ENCODE measurements at places on chromosomes 4 and X.

GRCh38 chr4:22093126-22093525 lies 144.6 kb upstream of the KCNIP4 start:
- no peak for DNase-seq

DNA sequence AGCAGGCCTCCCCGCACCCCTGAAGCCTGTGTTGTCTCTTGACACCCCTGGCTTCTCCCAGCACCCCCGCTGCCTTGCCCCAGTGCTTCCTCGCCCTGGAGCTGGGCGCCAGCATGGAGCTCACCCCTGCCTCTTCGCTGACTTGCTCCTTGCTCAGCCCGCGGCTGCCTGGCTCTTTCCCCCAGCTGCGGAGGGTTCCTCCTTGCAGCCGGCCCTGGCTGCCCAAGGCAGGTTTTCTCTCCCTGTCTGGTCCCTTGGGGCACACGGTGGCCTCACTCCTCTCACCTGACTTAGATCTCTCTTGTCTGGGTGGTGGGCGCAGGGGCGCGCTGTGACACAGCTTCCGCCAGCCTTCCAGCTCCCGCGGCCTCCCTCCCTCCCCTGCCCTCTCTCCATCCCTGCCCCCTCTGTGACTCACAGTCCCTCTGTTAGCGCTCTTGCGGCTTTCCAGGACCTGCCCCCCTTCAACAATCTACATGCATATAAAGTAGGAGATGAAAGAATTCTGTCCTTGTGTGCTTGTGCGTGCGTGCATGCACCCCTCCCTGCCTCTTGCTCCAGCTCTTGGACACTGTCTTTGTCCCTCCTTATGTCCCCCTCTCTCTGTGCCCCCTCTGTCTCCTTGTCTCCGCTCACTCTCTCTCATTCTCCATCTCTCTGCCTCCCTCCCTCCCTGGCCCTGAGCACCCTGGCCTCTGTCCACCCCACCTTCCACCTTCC lies 2.2 kb downstream of the PLXNB3 start:
- no peak for DNase-seq

DNA sequence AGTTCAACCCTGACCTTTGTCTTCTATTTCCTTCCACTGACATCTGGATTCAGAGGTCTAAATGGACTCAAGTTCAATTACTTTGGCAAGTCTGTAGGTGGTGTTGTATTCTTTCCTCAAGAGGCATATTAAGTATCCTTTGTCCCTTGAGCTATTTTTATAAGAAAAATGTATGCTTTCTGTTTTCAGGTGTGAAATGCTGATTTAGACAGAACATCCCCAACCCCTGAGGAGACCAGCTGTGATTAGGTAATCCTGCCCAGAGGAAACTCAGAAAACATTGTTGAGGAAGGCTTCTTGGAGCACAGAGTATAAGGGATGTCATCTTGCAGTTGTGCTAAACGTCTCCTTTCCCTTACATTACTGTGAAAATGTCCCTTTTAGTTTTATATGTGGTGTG lies 46.6 kb upstream of the EGFL6 start:
- DNase-seq: no peak

DNA sequence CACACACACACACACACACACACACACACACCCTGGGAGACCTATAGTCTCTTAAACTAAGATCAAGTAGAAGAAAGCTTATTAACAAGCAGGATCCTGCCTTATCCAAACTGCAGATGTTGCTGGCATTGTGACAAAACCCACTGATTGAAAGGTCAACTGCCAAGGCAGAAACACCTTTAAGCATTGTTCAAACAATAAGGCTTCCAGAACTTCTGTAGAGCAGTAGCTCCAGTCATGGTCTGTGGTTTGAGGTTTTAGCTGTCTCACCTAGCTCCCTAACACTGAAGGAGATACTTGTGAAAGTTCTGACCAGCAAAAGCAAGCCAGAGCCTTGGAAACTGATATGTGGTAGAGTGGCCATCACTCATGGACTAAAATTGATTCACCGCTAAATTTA lies 59.8 kb downstream of the PTCHD1 start:
- no peak for DNase-seq

- DNase-seq: no peak
These were observed 103.0 kb downstream of the CPZ start for GRCh38 chr4:8695237-8696219.

DNA sequence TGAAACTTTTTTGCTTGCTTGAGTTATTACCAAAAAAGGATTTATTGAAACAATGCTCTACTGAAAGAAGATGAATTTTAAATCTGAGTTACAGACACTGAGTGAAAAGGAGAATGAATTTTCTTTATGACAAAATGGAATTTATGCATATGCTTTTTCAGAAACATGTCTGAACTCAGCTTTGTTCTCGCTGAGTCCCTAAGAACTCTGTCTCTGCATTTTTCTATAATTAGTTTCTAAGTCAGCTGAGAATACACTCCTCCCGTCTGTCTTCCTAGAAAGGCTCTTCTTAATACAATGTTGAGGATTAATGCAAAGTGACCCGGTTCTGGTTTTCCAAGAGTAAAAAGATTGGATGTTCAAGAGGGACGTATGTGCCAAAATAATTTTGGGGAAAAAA lies 463.5 kb downstream of the NKX6-1 start:
- no peak for DNase-seq

DNA sequence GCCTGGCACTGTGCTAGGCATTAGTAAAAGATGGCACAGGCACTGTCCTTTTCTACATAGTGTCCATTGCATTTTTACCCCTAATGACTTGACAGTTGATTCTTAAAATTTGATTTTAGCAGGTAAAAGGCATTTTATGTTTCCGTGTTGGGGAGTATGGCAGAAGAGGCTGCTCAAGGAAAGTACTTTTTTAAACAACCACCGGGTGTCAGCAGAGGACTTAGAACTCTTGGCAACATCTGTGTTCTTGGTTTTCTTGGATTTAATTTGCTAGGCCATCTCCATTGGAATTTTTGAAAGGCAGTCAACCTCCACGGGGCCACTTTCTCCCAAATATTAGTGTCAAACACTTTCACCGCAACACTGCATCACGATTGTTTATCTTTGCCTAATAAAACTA lies 102.9 kb downstream of the TSPAN7 start:
- no peak for DNase-seq

DNA sequence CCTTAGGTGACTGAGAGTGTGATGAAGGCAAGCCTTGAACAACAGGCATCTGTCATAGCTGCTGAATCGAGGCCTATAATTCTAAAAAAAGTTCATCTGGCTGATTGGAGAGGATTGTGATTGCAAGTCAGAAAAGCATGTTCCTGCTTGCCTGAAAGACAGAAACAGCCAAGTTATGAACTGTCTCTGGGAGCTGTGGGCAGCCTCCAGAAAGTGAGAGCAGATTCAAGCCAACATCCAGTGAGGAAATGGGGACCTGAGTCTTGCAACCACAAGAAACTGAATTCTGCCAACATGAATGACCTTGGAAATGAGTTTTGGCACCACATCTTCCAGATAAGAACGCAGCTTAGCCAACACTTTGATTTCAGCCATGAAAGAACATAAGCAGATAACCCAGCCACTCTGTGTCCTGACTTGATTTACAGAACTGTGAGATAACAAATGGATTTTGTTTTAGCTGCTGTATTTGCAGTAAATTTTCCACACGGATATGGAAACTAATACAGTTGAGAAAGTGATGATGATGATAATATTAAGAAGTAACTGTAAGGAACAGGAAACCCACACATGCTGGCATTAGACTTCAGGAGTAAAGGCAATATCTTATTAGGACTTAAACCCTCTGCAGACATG lies 240.3 kb upstream of the NDST3 start:
- no peak for DNase-seq

GRCh38 chrX:102580891-102581290 lies 18.4 kb upstream of the ARMCX5 start:
- peak; percentile 27 for DNase-seq

DNA sequence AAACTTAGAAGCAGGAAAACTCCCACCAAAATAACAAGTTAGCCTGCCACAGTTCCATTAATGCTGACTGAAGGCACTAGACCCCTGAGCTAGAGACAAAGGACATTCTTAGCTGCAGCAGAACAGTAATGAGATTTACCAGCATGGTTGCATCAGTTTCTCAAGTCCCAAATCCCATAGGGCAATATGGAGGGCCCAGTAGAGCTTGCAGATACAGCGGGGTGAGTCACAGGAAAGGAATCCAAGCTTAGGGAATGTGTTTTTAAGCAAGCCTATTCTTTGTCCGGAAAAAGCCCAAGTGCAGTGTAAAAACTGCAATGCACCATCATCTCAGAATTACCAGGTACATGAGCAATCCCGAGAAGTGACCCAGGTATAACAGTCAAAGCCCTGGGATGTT lies 51.3 kb upstream of the EXOC1L start:
- DNase-seq: no peak

- no peak for DNase-seq
These were observed 30.2 kb upstream of the SYTL5 start for GRCh38 chrX:37976153-37976552.

DNA sequence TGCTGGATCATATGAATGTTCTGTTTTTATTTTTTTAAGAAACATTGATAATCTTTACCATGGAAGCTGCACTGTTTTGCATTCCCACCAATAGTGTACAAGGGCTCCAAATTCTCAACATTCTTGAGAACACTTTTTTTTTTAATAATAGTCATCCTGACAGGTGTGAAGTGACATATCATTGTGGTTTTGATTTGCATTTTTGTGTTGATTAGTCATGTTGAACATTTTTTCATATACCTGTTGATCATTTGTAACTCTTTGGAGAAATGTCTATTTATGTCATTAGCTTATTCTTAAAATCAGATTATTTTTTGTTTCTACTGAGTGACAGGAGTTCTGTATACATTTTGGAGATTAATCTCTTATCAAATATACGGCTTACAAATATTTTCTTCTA lies 408.5 kb downstream of the GLUD2 start:
- no peak for DNase-seq

GRCh38 chr4:145863191-145863590 lies 75.4 kb downstream of the ZNF827 start:
- no peak for DNase-seq

DNA sequence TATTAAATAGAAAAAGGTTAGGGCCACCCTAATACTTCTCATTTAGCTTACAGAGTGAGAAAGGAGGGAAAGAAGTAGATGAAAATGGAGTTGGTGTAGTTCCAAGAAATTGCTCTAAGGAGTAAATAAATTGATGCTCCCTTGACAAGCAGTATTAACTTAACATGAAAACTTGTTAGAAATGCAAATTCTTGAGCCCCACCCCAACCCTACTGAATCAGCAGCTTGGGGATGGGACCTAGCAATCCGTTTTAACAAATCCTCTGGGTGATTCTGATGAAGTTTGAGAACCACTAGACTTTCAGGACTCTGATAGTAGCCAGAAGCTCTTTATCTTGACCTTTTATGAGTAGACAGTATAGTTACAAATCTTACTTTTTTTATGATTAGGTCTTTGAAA lies 74.8 kb downstream of the STIM2 start:
- DNase-seq: no peak

DNA sequence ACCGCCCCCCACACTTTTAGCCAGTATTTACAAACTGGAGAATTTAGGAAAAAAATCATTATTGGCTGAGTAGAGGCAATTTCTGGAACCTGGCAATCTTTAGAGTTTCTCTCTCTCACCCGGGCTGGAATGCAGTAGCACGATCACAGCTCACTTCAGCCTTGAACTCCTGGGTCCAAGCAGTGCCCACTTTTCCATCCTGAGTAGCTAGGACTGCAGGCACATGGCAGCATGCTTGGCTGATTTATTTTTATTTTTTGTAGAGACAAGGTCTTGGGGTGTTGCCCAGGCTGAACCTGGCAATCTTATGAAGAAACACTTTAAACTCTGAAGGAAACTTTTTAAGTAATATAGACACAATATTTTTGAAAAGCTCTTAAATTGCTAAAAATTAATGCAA lies 120.1 kb downstream of the AFF1 start:
- no peak for DNase-seq

DNA sequence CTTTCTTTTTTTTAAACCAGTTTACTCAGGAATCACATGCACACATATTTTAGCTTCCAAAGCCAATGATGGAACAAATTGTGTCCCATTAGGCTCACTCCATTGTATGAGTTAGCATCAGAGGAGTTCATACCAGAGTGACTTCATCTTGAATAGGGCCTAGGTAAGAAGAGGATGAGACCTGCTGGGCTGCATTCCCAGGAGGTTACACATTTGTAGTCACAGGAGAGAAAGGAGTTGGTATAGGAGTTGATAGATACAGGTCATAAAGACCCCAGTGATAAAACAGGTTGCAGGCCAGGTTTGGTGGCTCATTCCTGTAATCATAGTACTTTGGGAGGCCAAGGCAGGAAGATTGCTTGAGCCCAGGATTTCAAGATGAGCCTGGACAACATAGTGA lies 9.3 kb downstream of the PDGFRA start:
- DNase-seq: no peak

GRCh38 chr4:184329659-184330400 lies 112.2 kb upstream of the ENPP6 start:
- DNase-seq: no peak

DNA sequence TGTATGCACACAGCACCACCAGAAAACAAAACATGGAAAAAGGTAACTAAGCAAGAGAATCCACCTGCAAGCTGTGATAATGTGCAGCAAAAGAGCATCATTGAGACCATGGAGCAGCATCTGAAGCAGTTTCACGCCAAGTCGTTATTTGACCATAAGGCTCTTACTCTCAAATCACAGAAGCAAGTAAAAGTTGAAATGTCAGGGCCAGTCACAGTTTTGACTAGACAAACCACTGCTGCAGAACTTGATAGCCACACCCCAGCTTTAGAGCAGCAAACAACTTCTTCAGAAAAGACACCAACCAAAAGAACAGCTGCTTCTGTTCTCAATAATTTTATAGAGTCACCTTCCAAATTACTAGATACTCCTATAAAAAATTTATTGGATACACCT lies 90.2 kb downstream of the TET2 start:
- no peak for DNase-seq

DNA sequence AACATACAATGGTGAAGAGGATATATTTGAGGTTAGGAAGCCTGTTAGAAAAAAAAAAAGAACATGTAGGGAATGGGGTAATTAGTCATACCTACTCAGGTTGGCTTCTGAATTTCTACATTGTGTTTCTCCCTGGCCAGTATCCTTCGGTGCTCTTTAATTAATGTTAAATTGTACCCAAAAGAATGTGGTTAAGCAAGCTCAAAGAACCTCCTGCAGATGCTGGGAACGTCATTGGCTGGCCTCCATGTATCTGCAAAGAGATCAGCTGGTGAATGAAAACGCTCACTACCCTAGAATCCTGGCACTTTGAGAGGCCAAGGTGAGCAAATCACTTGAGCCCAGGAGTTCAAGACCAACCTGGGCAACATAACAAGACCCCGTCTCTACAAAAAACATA lies 942.3 kb upstream of the PRKX start:
- DNase-seq: no peak

- no peak for DNase-seq
These were observed 21.2 kb downstream of the USP17L30 start for GRCh38 chr4:9384126-9384525.

- no peak for DNase-seq
These were observed 42.1 kb upstream of the SPINK2 start for GRCh38 chr4:56863441-56864139.

DNA sequence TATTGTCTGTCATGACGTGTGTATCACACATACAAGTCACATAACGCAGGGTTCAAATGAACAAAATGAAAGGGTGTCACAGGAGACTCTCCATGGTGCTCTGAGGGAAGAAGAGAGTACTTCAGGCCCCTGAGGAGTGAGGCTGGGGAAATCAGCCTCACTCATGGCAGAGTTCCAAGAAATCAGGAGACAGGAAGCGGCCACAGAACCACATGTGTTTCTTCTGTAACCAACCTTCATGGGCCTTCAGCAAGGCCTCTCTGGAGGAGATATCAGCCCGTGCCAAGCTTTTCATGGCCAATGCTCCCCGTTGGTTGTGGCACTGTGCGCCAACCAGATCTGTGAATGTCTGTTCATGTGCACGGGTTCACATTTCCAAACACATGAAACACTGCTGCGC lies 76.0 kb downstream of the NAT8L start:
- peak; percentile 26 for DNase-seq

GRCh38 chr4:26407476-26407875 lies 82.8 kb downstream of the CCKAR start:
- no peak for DNase-seq

Data from GF-D8 (cell line).